ENCODE measurements at places on chromosomes 16 and 17.

- no peak for DNase-seq
These were observed 5.5 kb downstream of the CBFA2T3 start for GRCh38 chr16:88971371-88972097.

GRCh38 chr16:63289834-63290460, 1253.7 kb upstream of the CDH8 start:
- peak; percentile 66 for DNase-seq

GRCh38 chr16:27600381-27600780, 50.4 kb downstream of the KATNIP start:
- no peak for DNase-seq

- DNase-seq: no peak
These were observed 5.5 kb downstream of the FLOT2 start for GRCh38 chr17:28892024-28892423.

DNA sequence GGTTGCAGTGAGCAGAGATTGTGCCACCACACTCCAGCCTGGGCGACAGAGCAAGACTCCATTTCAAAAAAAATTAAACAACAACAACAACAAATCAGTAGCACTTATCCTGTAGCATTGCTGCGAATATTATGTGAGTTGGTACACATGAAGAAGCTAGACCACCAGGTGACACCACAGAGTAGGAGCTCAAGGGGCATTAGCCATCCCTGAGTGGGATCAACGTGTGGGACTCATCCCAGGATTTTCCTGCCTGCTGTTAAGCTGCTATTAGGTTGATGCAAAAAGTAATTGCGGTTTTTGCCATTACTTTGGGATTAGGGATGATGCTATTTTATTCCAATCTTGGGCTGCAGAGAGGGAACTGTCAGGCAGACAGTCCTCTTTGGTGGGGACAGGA, 47.2 kb downstream of the OTOA start:
- no peak for DNase-seq

DNA sequence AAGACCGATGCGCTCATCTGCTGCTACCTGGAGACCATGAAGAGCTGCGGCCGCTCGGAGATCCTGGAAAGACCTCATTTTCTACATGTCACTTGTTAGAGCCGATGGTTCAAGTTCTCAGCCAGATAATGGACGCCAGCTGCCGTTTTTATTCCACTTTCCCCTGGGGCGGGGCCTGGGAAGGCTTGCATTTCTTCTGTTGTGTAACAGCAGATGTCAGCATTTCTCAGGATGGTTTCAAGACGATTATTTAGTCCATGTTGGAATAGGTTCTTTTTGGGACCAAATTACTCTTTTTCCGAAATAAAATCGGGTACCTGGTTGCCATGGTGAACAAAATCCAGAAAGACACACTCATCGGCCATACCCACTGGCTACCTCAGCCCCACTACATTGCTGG, 1418.3 kb downstream of the CDH11 start:
- no peak for DNase-seq

- no peak for DNase-seq
These were observed 477.4 kb upstream of the CCL2 start for GRCh38 chr17:33777674-33778073.

DNA sequence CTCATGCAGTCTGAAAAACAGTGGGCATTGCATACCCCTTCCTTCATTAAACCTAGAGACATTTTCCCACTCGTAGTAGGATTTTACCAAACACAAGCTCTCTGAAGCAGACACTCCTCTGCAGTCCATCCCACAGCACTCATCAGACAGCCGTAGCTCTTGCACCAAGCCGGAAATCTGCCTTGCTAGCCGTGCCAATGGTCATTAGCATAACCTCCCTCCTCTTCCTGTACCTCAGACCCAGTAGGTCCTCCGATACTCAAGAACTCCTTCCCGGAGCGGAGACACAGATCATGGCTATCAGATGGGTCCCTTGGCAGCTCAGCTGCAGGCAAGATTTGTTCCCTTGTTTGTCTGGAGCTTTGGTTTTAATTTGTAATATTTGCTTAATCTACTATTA, 483.1 kb upstream of the PSMD7 start:
- peak; percentile 48 for DNase-seq

DNA sequence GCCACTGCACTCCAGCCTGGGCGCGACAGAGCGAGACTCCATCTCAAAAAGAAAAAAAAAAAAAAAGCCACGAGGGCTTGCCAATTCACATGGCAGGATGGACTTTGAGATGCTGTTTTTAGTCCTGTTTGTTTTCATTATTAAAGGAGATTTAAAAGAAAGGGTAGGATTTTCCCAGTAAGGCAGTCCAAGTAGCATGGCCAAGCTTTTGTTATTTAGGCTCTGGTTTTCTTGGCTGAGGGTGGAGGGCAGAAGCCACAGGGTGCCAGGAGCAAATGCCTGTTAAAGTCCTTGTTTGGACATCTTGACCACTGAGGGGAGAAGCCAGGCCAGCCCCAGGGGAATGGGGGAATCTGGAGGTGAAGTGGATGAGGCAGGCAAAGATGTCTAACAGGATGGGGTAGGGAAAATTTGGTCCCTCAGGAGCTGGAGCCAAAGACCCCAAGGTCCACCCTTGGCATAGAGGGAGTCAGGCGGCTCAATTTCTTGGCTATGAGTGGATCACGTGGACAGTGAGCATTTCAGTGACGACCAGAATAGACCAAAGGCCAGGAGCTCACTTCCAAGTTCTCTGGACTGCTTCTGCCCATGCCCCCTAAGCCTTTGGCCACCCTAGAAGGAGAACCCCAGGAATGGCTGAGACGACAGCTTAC, 20.8 kb upstream of the PLLP start:
- no peak for DNase-seq

DNA sequence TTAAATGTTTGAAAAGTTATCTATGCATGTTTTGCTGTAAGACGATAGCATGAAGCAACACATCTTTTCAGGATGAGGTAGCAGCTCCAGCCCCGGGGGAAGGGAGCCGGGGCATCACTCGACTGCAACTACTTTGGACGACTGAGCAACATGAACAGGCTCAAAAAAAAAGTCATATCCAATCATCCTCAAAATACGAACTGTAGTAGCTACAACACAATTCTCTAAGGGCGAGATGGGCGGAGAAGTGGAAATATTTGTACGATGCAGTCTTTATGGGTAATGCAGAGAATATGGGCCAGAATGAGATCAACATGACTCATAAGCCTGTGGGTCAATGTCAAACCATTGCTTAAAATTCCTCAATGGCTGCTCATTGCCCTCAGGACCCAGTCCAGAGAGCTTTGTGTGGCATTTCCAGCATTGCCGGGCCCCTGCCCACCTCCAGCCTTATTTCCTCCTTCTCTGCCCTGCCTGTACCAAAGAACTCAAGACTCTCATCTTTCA, 17.7 kb upstream of the SMURF2 start:
- DNase-seq: peak; percentile 48

DNA sequence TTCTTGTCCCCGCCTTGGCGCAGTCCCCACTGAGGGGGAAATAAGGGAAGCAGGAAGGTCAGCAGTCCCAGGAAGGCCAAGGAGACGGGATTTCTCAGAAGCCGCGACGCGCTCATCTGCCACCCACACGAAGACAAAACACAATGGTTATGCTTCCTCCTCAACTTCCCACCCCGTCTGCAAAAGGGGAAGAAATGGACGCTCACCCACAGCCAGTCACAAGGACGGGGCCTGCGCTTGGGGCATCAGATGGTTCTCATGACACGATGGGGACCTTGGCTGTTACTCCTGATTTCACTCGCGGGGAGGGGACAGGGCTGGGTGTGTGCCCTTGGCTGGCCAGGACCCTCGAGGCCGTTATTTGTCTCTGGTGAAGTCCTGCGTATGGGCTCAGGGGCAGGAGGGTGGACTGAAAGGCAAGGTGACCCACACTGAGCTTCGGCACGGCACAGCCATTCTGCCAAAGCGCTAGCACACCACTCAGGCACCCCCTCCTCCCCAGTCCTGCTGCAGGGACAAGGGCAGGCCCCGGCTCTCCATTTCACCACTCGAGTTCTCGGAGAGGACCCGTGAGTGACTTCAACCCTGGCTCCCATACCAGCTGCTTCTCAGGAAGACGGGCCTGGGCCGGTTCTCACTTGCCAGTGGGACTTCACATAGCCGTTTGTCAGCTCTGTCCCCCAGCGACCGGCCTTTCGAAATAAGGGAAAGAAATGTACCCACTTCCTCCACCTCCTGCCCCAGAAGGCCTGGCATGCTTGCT, 84.5 kb downstream of the ABR start:
- no peak for DNase-seq

DNA sequence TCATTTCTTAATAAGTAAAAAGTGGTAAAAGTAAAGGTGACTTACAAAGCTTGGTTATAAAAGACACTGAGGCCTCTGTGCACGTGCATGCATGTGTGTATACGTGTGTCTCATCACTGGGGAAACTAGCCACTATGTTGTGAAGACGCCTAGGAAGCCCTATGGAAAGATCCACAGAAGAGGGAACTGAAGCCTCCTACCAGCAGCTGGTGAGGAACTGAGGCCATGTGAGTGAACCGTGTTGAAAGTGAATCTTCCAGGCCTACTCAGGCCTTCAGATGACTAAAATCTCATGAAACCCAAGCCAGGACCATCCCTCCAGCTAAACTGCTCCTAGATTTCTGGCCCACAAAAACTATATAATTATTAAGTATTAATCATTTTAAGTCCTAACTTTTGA, 23.7 kb downstream of the PHLPP2 start:
- DNase-seq: no peak

DNA sequence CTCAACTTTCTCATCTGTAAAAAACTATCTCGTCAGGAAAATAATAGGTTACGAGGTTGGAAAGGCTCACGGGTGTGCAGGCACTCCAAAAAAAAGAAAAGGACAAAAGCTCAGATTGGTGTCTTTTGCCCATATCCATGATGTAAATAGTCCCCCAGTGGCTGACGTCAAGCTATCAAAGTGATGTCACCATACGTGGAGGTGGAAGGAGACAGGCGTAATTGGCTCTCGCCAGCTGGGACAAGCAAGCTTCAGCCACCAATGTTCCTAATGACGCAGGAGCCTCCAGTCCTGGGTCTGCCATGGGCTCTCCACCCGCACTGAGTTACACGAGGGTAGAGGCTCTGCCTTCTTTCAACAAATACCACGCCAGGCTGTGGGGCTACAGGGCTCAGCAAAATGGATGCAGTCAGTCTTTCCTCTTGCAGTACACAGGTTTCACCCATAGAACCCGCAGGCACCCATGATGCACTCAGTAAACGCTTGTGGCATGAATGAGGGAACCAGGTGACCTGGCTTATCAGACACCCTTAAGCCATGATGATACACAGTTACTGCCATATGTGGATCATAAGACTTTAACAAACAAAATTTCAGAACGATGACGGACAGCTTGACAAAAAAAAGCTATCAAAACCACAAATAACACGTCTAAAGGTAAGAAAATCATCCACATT, 50.5 kb downstream of the COTL1 start:
- no peak for DNase-seq

- no peak for DNase-seq
These were observed 10.6 kb downstream of the KSR1 start for GRCh38 chr17:27466743-27467375.

DNA sequence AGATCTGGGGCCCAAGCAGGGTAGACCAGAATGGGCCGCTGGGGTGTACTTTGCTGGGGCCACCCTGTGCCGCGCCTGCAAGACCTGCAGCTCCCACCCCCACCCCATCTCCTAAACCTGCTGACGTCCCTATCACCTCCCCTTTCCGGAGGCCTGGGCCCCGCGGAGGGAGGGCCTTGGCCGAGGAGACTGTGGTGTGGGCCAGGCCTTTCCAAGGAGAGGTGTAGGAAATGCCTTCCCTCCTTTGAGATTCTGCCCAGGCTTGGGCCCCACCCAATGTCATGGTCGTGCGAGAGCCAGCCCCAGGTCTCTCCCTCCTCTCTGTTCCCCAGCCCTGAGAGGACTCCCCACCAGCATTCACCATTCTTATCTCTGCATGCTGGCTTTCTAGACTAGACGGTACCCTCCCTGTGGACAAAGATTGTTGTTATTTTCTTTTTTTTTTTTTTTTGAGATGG, 3.9 kb upstream of the WFIKKN2 start:
- DNase-seq: peak; percentile 91

GRCh38 chr17:1563786-1564613, 1.4 kb upstream of the PITPNA start:
- no peak for DNase-seq

DNA sequence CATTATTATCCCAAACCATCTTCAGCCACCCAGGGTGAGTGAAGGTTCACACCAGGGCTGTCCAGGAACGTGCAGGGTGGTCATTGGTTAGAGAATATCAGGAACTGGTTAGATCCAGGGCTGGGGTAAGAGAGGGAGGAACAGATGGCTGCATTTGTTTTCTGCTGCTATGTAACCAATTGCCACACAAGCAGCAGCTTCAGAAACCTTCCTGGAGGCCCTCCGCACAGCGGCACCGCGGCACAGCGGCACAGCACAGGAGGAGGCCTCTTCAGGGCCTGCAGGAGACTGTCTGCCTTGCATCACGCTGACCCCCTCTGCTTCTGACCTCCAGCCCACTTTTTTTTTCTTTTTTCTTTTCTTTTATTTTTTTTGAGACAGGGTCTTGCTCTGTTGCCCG, 86.1 kb downstream of the KCNJ12 start:
- no peak for DNase-seq

DNA sequence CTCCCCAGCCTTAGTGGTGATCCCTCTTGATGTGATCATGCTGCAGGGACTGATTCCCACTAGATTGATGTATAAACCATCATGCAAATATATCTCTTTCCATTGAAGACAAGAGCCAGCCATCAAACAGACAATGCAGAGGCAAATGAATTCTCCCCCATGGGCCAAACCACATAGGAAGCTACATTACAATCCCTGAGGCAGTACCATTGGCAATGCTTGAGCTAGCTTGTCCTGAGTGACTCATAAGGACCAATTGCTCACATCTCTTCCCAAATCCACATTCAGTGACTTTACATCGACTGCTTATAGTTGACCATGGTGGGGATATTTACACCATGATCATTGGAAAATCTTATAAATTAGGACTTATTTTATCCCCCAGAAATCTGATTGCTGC, 242.2 kb downstream of the SHISA9 start:
- no peak for DNase-seq
